ENCODE measurements at places on chromosomes 2 and 18.

GRCh38 chr2:179995741-179996515 lies 11.2 kb downstream of the CWC22 start:
- DNase-seq = peak; percentile 30

DNA sequence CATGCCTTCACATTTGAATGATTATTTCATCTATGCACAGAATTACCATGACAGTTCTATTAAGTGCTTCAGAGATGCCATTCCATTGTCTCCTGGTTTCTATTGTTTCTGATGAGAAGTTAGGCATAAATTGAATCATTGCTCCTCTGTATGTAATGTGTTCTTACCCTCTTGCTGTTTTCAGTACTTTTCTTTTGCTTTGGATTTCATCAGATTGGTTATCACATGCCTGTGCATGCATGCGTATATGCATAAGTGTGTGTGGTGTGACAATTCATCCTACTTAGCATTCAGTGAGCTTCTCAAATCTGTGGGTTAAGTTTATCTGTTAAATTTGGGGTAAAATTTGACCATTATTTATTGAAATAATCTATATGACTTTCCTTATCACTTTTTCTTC lies 263.3 kb upstream of the RND3 start:
- DNase-seq = no peak

GRCh38 chr2:121804340-121804739 lies 48.9 kb downstream of the TSN start:
- DNase-seq = no peak

DNA sequence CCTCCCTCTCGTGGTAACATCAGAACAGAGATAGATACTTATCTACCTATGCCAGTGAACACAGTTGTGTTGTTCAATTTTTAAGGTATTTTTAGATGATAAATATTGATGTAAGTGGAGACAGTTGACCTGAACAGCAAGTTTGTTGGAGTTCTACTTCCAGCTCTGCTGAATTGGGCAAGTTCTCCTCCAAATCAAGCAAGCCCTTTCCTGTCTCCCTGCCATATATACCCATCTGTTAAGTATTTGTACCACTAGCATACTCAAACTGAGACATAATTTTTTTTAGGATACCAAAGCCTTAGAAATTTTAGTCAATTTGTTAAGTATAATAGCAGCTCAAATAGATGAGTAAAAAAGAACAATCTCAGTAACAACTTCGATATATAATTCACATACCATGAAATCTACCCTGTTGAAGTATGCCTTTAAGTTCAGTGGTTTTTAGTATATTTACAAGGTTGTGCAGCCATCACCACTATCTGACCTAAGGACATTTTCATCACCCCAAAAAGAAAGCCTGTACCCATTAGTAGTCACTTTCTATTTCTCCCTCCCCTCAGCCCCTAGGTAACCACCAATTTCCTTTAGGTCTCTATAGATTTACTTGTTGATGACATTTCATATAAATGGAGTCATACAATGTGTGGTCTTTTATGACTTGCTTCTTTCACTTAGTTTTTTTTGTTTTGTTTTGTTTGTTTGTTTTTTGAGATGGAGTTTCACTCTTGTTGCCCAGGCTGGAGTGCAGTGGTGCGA lies 61.8 kb downstream of the COX7A2L start:
- DNase-seq = no peak

- no peak for DNase-seq
Observed at GRCh38 chr2:74188018-74188601, 9.4 kb upstream of the MOB1A start.

- DNase-seq = no peak
Observed at GRCh38 chr2:135636982-135637381, 104.7 kb upstream of the UBXN4 start.

DNA sequence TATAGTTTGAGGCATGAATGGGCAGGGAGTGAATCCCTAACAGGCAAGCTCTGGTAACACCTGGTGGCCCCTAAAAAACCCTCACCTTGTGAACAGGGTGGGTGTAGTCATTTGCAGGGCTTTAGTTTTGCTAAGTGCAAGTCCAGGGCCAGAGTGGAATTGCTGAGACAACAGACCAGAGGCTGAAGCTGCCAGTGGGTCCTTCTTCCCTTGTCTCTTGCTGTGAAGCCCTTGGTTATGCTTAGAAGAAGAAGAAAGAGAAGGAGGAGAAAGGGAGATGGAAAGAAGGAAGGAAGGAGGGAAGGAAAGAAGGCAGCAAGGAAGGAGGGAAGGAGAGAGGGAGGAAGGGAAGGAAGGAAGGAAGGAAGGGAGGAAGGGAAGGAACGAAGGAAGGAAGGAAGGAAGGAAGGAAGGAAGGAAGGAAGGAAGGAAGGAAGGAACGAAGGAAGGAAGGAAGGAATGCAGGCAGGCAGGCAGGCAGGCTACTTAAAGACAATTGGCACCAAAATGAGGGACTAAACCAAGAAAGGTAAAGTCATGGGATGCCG lies 45.8 kb downstream of the SMAD7 start:
- DNase-seq = no peak

GRCh38 chr2:62197925-62198633 lies 2.2 kb downstream of the B3GNT2 start:
- DNase-seq = no peak

DNA sequence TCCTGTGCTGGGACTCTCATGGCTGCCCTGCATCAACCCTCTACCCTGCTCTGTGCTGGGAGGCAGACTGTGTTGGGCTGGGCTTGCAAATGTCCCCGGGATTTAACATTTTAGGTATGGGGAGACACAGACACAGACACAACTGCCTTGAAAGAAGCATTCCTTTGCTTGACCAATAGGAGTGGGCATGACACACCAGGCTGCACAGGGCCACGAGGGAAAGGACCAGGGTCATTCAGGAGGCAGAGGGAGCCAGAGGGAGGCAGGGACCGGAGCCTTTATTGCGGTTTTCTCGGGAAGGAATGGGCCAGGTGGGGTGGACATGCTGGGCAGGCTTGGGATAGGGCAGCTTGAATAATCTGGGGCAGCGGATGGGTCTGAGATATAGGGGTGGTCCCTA lies 238.7 kb upstream of the COPS8 start:
- no peak for DNase-seq

DNA sequence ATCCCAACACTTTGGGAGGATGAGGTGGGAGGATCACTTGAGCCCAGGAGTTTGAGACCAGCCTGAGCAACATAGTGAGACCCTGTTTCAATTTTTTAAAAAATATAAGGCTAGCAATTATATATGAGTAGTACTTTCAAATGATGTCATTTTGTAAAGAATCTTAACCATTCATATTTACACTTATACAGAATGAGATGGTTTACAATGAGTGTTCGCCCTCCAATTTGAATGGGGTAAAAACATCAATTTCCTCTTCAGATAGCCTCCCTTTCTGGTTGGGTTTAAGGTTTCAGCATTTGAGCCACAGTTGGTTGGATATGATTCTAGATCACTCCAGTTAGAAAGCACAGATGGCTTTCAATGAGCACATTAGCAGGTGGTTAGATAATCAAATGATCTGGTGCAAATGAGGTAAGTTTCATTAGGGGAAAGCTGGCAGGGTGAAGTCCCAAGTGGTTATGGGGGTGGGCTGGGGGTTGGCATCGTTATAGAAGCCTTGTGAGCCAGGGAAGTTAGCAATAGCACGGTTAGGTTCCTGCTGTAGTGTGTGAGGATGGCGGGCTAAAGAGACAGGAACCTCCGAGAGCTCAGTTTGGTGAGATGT lies 63.9 kb downstream of the TRPM8 start:
- no peak for DNase-seq
